Renal cortex interstitium (tissue), 15 donors: ENCODE measurements at places on chromosomes 1 and 21. TPM values are rescaled to one million over a fixed set of nuclear protein-coding genes. Genes with fewer than 3 reads are reported as not detected.

GRCh38 chr21:17858747-17859146 lies 39.6 kb upstream of the C21orf91 start:
- DNase-seq = no peak

DNA sequence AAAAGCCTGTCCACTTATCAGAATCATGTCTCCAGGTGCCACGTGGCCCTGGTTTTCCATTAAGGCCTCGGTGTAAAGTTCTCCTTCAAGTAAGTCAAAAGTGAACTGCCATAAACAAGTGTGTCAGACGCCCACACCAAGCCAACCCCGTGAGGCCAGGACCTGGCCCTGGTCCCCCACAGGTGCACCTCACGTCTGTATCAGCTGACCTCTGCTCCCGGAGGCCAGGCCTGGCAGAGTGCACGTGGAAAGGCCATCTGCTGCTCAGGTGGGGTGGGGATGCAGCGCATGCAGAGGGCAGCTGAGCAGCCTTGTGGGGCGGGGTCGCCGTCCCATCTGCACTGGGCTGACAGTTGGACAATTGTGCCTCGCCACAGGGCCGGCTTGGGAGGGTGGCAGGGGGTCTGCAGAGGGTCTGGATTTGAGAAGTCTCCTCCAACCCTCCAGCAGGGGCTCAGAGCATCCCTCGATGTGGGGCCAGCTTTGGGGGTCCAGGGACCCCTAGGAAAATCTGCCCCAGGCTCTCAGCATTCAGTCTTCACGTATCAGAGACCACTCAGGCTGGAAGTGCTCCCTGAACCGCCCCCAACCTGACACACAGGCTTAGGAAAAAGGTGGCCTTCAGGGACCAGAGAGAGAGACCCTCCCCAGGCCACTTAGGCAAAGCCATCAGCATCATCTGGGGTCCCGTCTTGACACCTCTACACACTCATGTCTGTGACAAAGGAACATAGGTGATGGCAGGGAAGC lies 3.0 kb downstream of the SLC19A1 start:
- DNase-seq = no peak

DNA sequence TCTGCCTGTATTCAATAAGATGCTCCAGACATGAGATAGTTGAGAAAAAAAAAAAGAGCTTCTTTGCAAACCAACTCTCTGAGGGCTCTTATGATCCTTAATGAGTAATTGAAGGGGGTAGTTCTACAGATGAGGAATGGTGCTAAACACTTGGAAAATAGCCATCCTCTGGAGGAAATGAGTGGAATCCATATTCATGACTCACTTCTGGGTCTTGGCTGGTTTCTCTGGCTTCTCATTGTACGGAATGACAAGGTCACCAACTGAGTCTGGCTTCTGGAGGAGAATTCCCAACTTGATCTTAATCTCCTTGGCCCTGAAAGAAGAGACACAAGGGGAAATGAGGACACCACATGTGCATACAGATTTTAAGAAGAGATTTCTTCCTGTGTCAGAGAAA lies 34.7 kb downstream of the RGS5 start:
- DNase-seq = no peak

Gene RCSD1
- 13.2 TPM for polyA plus RNA-seq

Gene SPRR3
- not detected for polyA plus RNA-seq

Gene TSPAN1
- polyA plus RNA-seq = 97.3 TPM

Gene ZNF683
- polyA plus RNA-seq = not detected

Gene OLIG2
- polyA plus RNA-seq = not detected
